Cardiac muscle cell (in vitro differentiated cells and primary cell): ENCODE measurements at places on chromosomes 1 and 21. TPM values are rescaled to one million over a fixed set of nuclear protein-coding genes. Genes with fewer than 3 reads are reported as not detected.
A peak's percentile ranks its signal among the peaks of the same experiment; 100 is the strongest.

Gene SUCO
- total RNA-seq, result 41.4 and 48.6 TPM in 2 replicates

DNA sequence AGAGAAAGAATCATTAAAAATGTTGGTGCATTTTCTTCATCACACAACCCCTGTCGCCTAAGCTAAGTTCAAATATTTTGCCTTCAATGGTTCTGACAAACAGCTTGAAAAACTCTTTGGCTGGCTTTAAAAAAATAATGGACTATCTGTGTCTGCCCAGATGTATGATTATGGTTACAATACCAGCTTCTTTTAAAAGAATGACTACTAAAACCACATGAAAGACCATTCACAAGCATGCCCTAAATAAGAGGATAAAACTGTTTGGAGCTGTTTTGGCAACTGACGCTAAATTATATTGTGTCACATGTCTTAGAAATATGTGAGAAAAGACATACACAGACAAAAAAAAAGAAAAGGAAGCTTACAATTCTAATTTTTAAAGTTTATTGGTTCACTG lies 23.7 kb upstream of the PLPPR4 start:
- DNase-seq, result no peak
- H3K4me3 ChIP-seq, result no peak overlapping the region
- no peak overlapping the region for H3K27ac ChIP-seq
- no peaks in the 10 kb centered on the region for H3K36me3 ChIP-seq

DNA sequence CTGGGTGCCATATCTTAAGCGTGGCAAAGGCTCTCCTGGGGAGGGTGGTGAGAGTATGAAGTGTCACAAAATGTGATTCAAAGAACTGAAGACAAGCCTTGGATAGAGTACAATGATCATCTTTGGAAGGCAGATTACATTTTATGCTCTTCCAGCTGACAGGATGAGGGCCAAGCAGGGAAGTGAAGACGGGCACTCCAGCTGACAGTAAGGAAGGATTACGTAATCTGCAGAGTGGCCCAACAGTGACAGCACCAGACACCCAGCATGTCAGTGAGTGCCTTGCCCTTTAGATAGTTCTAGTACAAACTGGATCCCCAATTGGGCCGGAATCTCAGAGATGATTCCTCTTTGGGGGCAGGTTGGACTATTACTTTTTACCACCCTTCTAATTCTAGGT lies 52.7 kb downstream of the UBE2T start:
- H3K27me3 ChIP-seq, result no peaks in the 10 kb centered on the region
- no peaks in the 10 kb centered on the region for H3K36me3 ChIP-seq
- H3K4me3 ChIP-seq, result no peak overlapping the region
- H3K27ac ChIP-seq, result no peak overlapping the region
- H3K4me1 ChIP-seq, result peaks cover 11% of the 10 kb centered on the region

Gene AKR7A3
- total RNA-seq, result 1.4 and 2.2 TPM in 2 replicates

Gene GUCA2B
- total RNA-seq, result not detected in 2 replicates

Gene FMOD
- total RNA-seq, result 2.3 and 8.2 TPM in 2 replicates

Gene KCNC4
- 3.7 and 11.8 TPM in 2 replicates for total RNA-seq

Gene SUMO3
- 63.0 and 89.8 TPM in 2 replicates for total RNA-seq

DNA sequence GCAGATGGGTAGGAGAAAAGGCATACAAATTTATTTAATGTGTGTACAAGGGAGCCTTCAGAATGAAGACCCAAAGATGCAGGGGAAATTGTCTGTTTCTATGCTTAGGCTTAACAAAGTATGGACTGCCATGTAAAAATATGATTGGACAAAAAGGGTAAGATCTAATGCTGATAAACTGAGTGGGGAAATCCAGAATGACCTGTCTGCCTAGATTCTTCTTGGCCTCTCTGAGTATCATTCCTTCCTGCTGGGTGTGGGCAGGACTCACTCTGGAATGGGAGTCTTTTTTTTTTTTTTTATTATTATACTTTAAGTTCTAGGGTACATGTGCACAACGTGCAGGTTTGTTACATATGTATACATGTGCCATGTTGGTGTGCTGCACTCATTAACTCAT lies 61.0 kb downstream of the IGSF5 start:
- no peak overlapping the region for H3K4me3 ChIP-seq
- no peak for DNase-seq
- no peaks in the 10 kb centered on the region for H3K27me3 ChIP-seq
- no peaks in the 10 kb centered on the region for H3K36me3 ChIP-seq
- H3K4me1 ChIP-seq, result no peaks in the 10 kb centered on the region

DNA sequence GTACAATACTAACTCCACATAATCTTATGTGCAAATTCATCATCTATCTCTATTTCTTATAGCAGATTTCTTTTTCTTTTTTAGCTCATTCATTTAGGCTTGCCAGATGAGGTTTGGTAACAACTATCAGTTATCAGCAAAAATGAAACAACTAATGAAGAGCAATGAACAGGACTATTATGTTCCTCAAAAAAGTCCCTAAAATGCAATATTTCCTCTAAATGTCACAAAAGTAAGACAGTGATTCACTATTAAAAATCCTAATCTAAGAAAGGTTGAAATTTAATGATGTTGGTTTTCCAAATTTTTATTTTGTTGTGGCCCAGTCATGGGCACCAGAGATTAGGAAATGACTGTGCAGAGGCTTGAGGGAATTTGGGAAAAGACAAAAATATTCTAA lies 135.3 kb downstream of the PPIAL4G start:
- H3K27ac ChIP-seq, result no peak overlapping the region
- no peak for DNase-seq

DNA sequence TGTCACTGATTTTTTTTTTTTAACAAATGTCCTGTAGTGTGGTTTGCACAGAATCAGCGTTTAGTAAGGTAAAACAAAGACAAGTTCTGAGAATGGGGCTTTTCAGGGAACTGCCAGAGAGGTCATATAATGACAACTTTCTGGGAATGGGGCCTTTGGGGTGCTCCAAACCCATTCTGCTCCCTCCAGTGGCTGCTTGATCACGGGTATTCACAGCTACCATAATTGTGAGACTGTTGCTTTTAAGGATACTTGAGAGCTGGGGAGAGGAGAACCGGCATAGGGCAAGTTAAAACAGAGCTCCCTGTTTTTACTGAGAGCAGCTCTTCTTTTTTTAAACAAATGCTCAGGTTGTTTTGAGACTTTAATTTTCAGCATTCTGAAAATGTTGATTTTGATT lies 48.2 kb downstream of the CYP2J2 start:
- H3K36me3 ChIP-seq, result peaks cover 4% of the 10 kb centered on the region
- H3K4me3 ChIP-seq, result no peak overlapping the region
- H3K4me1 ChIP-seq, result peaks cover 20% of the 10 kb centered on the region
- H3K27me3 ChIP-seq, result no peaks in the 10 kb centered on the region
- DNase-seq, result no peak

Gene RAVER2
- 19.2 and 24.0 TPM in 2 replicates for total RNA-seq

- H3K4me1 ChIP-seq, result no peaks in the 10 kb centered on the region
- H3K36me3 ChIP-seq, result peaks cover 15% of the 10 kb centered on the region
Measured at GRCh38 chr1:109060707-109061106, 15.1 kb downstream of the TAF13 start.

DNA sequence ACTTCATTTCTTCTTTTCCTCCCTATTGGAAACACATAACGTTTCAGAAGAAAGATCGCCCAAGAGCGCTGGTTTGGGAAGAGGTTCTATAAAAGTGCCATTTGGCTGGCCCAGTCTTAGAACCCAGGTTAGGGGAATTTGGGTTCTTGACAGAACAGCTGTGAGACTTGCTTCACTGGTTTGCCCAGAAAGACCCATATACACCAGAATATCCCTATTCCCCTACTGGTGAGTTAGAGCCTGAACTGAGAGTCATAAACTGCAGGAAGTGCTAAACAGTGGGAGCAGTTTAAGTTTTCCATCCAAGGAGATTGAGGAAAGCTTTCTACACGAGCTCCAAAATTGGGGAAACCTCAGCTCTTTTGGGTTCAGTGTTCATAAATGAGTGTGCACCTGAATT lies 275.2 kb downstream of the VAV3 start:
- no peak overlapping the region for H3K4me3 ChIP-seq
- no peaks in the 10 kb centered on the region for H3K36me3 ChIP-seq
- DNase-seq, result no peak
- no peaks in the 10 kb centered on the region for H3K27me3 ChIP-seq
- H3K27ac ChIP-seq, result no peak overlapping the region
- H3K4me1 ChIP-seq, result no peaks in the 10 kb centered on the region

DNA sequence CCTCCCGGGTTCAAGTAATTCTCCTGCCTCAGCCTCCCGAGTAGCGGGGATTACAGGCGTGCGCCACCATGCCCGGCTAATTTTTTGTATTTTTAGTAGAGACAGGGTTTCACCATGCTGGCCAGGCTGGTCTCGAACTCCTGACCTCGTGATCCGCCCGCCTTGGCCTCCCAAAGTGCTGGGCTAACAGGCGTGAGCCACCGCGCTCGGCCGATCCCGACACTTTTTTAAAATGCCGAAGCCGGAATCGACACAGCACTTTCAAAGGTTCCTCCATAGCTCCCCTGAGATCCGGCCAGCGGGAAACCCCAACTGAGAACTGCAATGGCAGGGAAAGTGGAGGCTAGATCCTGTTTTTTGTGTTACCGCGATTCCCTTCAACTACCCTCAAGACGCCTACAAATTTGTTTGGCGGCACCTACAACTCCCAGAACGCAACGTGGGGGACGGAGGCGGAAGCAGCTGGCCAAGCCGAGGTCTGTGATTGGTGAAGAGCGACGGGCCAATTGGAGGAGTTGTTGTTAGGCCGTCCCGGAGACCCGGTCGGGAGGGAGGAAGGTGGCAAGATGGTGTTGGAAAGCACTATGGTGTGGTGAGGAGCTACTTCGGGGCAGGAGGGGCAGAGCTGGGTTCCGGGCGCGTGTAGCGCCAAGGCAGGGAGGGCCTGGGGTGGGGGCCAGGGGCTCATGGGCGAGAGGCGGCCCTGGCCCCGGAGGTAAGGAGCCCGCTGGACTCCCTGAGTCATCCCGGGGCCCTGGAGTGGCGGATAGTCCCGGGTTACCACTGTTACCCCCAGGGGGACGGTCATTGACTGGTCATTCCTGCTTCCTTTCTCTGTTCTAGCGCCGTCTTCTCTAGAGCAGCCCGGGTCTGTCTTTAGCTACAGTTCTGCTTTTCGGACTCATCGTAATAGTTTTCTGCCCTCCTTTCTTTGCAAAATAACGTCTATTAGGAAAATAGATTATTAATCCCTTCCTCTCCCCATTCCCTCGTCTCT lies at the start of gene PSMD4:
Gene PSMD4, plus strand, starts transcription at position 518 of the 997 bp plus-strand sequence. Its CDS starts 49 bp downstream, at position 567.
- peak within 1 kb of the TSS; percentile 91 for H3K4me3 ChIP-seq
- peaks cover 1% of the 10 kb centered on the region for H3K36me3 ChIP-seq
- H3K27me3 ChIP-seq, result no peaks in the 10 kb centered on the region
- H3K4me1 ChIP-seq, result peaks cover 7% of the 10 kb centered on the region
- H3K27ac ChIP-seq, result peak within 1 kb of the TSS; percentile 88

DNA sequence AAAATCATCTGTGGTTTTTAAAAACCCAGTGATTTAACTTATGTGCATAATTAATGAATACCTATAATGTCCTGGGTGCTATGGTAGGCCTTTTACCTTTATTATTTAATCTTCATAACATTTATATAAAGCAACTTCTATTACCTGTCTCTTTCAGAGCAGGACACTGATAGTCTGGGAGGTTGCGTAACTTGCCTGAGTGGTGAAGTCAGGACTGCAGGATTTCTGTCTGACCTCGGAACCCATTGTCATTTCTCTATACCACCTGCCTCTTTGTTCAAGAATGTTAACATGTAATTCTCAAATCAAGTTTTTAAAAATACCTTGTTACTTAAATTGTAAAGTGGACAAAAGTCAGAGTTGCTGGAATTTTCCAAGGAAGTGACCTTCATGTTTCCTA lies 41.0 kb upstream of the BACH1 start:
- no peaks in the 10 kb centered on the region for H3K36me3 ChIP-seq
- no peaks in the 10 kb centered on the region for H3K27me3 ChIP-seq
- no peak for DNase-seq
- H3K4me1 ChIP-seq, result no peaks in the 10 kb centered on the region
- H3K4me3 ChIP-seq, result no peak overlapping the region

DNA sequence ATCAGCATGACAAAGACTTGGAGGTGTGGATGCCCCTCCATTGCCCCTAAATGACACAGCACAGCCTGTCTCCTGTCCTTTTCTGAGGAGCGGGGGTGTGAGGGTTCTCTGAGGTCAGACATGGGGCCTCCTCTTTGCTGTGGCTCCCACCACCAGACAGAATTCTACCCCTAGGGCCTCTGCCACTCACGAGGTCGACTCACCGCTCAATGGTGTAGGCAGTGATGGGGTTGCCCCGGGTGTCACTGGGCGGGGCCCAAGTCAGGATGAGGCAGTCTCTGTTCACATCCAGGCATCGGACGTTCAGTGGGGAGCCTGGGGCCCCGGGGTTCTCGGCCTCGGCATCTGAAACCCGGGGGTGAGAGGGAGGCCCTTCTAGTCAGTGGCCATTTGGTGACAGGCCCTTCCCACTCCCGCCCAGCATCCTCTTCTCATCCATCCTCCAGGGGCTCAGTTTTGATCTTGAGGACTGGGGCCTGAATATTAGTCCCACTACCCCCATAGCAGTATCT lies 19.9 kb downstream of the MYOM3 start:
- peaks cover 23% of the 10 kb centered on the region for H3K4me1 ChIP-seq
- H3K27ac ChIP-seq, result no peak overlapping the region
- no peak overlapping the region for H3K4me3 ChIP-seq
- no peak for DNase-seq
- no peaks in the 10 kb centered on the region for H3K36me3 ChIP-seq

Gene COL24A1
- total RNA-seq, result 0.35 and 0.54 TPM in 2 replicates

Gene DYRK3
- 14.1 and 21.2 TPM in 2 replicates for total RNA-seq

GRCh38 chr1:220787069-220787619 lies 431 bp downstream of the MTARC1 start:
- DNase-seq, result no peak
- H3K36me3 ChIP-seq, result peaks cover 19% of the 10 kb centered on the region
- peak overlapping the region; percentile 66 for H3K27ac ChIP-seq
- H3K27me3 ChIP-seq, result no peaks in the 10 kb centered on the region

Gene GLMN
- 9.7 and 12.4 TPM in 2 replicates for total RNA-seq

DNA sequence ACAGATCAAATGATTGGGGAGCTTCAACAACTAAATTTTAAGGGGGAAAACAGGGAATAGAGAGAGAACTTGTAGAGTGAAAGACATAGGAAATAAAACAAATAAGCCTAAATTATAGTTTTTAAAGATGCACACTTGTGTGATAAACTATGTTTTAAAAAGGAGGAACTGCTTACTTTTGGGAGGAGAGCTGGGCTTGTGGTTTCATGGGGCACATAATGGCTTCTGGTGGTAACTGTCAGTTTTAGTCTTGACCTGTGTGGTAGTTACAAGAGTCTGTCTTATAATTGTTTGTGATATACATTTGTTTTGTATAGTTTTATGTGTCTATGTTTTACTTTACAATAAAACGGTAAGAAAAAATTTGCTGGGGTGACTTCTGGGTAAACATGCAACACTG lies 165.3 kb downstream of the COL24A1 start:
- no peaks in the 10 kb centered on the region for H3K27me3 ChIP-seq
- no peak for DNase-seq
